CD4-positive, CD25-positive, alpha-beta regulatory T cell (primary cell): ENCODE measurements at places on chromosomes 6 and 20. TPM values are rescaled to one million over a fixed set of nuclear protein-coding genes. Genes with fewer than 3 reads are reported as not detected.
A peak's percentile ranks its signal among the peaks of the same experiment; 100 is the strongest.

DNA sequence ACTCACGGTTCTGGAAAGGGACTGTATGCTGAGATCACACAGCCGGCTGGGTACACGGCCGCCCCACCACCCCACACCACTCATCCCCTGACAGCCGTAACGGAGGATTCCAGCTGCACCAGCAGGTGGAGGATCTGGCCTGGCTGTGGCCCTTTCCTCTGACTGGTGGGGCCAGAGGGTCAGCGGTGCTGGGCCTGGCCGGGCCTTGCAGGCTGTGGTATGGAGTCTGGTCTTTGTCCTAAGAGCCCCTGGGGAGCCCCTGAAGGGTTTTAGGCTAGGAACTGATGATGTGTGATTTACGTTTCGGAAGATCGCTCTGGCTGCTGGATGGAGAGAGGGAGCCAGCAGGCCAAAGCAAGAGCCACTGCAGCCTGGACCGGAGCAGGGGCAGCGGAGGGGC is 26.6 kb downstream of the NOL4L start:
- DNase-seq, result no peak

GRCh38 chr6:56160489-56160888 is 86.9 kb downstream of the COL21A1 start:
- DNase-seq, result no peak

GRCh38 chr20:41854765-41855164 is 236.6 kb upstream of the CHD6 start:
- DNase-seq, result no peak

- peak; percentile 10 for DNase-seq
Observed at GRCh38 chr6:11538819-11539468, 1.4 kb downstream of the TMEM170B start.

MAPK13 gene
- polyA plus RNA-seq, result 69.6 TPM

CDH26 gene
- polyA plus RNA-seq, result 0.31 TPM

SIRPB1 gene
- polyA plus RNA-seq, result 12.8 TPM
